Right hindlimb (tissue), 1 donor: ENCODE measurements at places on chromosomes 6 and 20.
A peak's percentile ranks its signal among the peaks of the same experiment; 100 is the strongest.

DNA sequence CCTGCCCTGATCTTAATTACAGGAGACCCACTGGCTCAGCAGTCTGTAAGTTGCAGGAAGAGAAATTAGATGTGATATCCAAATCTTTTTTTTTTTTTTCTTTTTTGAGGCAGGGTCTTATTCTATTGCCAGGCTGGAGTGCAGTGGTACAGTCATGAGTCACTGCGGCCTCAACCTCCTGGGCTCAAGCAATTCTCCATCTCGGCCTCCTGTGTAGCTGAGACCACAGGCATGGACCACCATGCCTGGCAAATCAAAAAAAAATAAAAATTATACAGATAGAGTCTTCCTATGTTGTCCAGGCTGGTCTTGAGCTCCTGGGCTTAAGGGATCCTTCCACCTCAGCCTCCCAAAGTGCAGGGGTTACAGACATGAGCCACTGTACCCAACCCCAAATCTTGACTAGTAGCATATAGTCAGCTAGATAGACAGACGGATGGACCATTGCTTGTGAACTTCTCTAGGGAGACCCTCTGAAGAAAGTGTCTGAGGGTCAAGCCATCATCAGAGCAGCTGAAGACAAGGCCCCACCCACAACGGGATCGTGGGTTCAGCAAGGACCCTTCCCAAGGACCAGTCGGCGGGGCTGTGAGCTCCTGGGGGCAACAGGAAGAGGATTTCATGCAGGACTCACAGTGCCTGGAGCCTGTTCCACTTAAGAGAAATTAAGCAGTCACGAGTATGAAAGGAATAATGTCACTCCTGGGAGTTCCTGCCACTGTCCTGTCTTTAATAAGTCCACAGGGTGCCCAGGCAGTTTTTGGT is 222.7 kb downstream of the ANKRD60 start:
- no peak for DNase-seq

DNA sequence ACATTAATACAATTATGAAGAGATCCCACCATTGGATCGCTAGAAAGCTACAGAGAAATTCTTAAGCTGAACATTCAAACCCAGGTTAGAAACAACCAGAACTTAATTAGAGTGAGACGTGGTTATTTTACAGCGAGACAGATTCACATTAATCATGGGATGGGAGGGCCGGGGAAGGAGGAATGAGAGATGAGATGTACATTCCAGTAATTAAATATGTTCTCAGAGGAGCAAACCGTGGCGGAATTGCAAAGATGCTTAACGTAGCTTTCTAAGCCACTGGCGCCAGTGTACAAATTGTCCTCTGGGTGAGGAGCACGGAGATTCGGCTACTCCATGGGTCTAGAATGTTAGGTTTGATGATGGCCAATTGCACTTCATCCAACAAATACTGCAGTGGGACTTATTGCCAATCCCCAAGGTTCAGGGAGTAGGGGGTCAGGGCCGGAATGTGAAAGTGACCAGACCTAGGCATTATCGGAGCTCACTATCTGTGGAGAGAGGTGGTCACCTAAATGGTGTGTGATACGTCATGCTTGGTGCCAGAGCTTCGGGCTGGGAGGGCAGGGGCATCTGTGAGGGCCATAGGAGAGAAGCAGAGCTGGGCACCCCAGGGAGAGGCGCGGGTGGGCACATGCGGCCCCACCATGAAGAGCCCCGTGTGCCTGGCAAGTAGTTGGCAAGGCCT is 114.7 kb downstream of the EDN3 start:
- DNase-seq, result no peak

- no peak for DNase-seq
Observed at GRCh38 chr6:43275801-43276576, 22.1 kb upstream of the SLC22A7 start.

DNA sequence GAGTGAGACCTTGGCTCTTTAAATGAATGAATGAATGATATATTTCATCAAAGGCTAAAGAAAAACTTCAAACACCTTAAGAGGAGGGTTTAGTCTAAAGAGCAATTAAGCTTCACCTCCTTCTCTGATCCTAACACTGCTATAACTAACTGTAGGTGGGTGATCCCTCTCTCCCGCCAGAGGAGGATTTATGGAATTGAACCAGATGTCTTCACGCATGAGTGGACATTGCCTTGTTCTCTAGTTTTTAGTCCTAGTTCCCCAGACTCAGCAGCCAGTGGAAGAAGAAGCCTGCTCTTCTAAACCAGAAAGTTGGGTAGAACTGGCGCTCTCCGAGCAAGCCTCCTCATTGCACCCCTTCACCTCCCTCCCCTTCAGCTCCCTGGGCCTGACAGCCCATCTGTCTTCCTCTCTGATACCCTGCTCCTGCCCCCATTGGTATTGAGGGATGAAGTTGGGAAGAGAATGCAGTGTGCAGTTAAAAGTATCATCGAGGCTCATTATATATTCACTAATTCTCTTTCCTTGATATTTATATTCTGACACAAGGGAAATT is 142.7 kb downstream of the ARID1B start:
- no peak for DNase-seq

DNA sequence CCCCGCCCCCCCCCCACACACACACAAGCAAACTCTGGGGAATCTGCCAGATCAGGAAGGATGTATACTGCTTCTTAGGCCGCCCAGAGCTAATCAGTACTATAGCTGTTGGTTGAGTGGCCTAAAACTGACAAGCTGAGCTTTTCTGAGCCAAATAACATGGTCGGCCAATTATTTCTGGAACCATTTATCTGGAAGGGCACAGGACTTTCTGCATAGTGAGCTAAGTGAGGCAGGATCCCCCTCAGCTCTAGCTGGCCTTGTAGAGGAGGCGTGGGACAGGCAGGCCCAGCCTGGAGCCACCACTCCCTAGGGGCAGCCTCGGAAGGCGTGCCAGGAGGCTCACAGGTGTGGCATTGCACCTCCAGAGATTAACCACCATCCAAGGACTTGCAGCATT is 200.1 kb downstream of the TMEM242 start:
- DNase-seq, result no peak

GRCh38 chr20:63006540-63007359 is at the start of gene BHLHE23:
Gene BHLHE23, minus strand, starts transcription at chr20:63006964. Its CDS starts 190 bp downstream, at chr20:63006774.
- peak; percentile 58 for DNase-seq

- no peak for DNase-seq
Observed at GRCh38 chr20:3431109-3431508, 23.6 kb upstream of the DNAAF9 start.

GRCh38 chr20:58542411-58543095 is 27.4 kb upstream of the APCDD1L start:
- DNase-seq, result no peak

DNA sequence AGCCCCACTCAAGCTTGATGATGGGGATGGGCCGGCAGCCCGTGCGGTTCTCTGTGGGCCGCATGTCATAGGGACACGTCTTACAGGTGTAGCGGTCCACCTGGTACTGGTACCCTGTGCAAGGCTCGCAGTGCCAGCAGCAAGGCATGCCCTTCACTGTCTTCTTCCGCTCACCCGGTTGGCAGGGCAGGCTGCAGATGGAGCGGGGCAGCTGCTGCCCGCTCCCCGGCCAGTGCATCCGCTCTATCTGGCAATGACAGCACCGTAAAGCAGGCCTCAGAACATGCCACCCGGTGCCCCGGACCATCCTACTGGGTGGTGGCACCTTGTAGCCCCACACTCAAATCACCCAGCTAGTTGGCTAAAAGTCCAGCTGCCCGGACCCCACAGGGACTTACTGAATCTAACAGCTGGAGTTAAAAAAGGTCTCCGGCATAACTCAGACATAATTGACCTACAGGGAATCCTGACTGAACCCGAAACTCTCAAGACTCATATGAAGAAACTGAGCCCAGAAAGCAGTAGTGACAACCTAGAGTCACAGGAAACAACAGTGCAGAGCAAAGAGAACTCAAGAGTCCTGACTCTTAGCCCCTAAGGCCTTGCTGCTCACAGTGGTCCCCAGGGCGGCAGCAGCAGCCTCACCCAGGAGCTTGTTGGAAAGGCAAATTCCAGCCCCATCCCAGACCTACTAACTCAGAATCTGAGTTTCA is 109.4 kb downstream of the GRM4 start:
- DNase-seq, result no peak

DNA sequence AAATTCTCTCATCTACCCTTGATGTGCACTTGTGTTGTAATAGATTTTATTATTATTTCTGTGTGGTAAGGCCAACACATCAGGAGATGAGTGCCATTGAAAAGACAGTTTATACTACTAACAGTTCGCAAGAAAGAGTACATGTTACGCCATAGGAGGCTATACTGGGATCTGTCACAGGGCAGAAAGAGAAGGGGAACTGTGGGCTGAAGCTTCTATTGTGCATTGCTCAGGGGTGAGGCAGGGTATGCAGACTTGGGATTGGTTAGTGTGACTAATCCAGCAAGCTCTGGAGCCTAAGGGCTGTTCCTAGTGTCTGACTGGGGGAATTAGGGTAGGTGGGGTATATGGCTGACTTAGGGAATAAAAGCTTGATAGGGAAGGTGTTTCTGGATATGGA is 50.9 kb downstream of the GPR63 start:
- no peak for DNase-seq

DNA sequence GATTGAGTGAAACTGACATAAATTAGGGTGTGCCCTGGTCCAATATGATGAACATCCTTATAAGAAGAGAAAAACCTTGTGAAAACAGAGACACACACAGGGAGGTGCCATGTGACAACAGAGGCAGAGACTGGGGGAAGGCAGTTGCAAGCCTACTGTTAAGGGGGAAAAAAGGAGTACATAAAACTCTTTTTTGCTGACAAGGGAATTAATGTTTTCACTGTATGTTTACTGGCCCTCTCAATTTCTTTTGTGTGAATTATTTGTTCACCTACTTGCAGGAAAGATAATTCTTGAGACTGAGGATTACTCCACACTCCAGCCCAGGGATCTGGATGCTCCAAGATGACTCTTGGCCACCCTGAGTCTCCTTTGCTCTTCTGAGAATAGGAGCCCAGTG is 12.1 kb upstream of the NRSN1 start:
- no peak for DNase-seq

GRCh38 chr6:142280927-142281326 is 20.9 kb upstream of the ADGRG6 start:
- no peak for DNase-seq

GRCh38 chr6:32867022-32867477 is 13.1 kb downstream of the PSMB9 start:
- no peak for DNase-seq
